ENCODE measurements at places on chromosomes 13 and 19. TPM values are rescaled to one million over a fixed set of nuclear protein-coding genes. Genes with fewer than 3 reads are reported as not detected.

The PCID2 gene
- total RNA-seq, result 30.7 TPM

The MYPOP gene
- 9.8 TPM for total RNA-seq

The CNN1 gene
- total RNA-seq, result 36.5 TPM

DNA sequence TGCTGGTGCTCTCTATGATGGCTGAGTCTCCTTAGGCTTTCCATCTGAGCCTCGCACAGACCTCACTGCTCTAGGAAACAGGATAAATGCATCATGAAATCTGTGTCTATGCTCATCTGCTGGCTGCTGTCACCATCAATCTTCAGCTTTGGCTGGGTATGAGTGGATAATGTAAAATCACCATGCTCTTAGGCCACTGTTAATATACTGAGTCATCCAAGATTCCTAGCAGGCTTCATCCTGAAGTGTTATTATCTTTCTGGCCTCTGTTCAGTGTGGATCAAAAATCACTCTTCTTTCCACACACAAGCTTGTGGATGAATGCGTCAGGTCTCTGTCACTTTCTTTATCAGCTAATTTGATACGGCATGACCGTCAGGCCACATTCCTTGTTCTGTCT, 317.4 kb downstream of the NALCN start:
- DNase-seq, result no peak

- DNase-seq, result peak; percentile 55
Measured at GRCh38 chr13:98839856-98840769, 87.6 kb upstream of the SLC15A1 start.

- DNase-seq, result no peak
Measured at GRCh38 chr19:14886032-14886431, at the start of gene OR7A17. TSS of gene OR7A17 (minus strand) at chr19:14886132. CDS start at chr19:14881355, 4,777 bp downstream.

DNA sequence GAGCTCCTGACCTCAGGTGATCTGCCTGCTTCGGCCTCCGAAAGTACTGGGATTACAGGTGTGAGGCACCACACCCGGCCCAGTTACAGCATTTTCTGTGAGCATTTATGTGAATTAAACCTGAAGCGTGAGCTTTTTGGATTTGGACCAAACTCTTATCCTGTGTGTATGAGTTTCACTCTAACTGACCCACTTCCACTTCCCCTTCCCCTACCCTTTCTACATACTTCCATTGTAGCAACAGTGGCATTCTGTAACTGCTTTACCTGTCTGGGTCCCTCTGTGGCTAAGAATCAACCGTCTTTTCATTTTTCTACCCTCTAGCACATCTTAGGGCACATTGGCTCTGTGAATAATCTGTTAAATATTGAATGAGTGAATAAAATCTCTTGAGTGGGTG, 16.2 kb downstream of the FRY start:
- DNase-seq, result no peak

DNA sequence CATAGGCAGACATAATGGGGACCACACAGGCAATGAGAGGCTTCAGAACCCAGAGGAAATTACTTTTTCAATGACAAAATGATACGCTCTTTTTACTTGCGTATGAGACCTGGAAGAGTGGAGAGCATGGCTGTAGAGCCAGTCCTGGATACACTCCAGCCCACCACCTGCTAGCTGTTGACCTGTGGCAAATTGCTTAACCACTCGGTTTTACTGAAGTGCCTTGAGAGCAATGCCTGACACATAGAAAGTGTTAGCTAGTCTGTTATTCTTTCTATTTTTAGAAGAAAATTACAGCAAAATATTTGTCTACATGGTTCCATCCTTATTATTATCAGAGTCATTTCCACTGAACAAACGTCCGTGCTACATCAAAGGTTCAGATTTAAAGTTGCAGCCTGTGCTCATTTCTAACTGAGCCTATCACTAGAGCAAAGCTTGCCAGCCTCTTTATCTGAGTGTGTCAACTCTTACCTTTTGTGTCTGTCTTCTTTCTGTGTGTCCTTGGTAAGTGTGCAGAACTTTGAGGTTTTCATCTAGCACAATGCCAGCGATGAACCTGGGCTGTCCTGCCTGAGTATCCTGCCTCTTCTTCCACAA, 9.6 kb upstream of the GPR183 start:
- DNase-seq, result no peak
